ENCODE measurements at places on chromosomes 2 and 18. TPM values are rescaled to one million over a fixed set of nuclear protein-coding genes. Genes with fewer than 3 reads are reported as not detected.

- no peak overlapping the region for H3K4me3 ChIP-seq
- H3K27me3 ChIP-seq: peaks cover 1% of the 10 kb centered on the region
- no peak overlapping the region for H3K27ac ChIP-seq
- H3K4me1 ChIP-seq: no peaks in the 10 kb centered on the region
- no peak for DNase-seq
These were observed 157.3 kb downstream of the KLHL29 start for GRCh38 chr2:23542230-23542789.

GRCh38 chr18:8140841-8141501, 468.3 kb upstream of the RAB12 start:
- no peak for DNase-seq
- no peak overlapping the region for H3K4me3 ChIP-seq
- H3K27me3 ChIP-seq: no peaks in the 10 kb centered on the region
- H3K27ac ChIP-seq: no peak overlapping the region
- no peaks in the 10 kb centered on the region for H3K4me1 ChIP-seq
- peaks cover 4% of the 10 kb centered on the region for H3K36me3 ChIP-seq

- peaks cover 4% of the 10 kb centered on the region for H3K4me1 ChIP-seq
- peaks cover 18% of the 10 kb centered on the region for H3K27me3 ChIP-seq
- no peak overlapping the region for H3K4me3 ChIP-seq
- no peak overlapping the region for H3K27ac ChIP-seq
- DNase-seq: no peak
- no peaks in the 10 kb centered on the region for H3K36me3 ChIP-seq
These were observed 4.8 kb upstream of the STAT4 start for GRCh38 chr2:191155608-191156071.

- DNase-seq: peak; percentile 96
- H3K27ac ChIP-seq: peak overlapping the region; percentile 88
- peak overlapping the region; percentile 42 for H3K4me3 ChIP-seq
- peaks cover 65% of the 10 kb centered on the region for H3K4me1 ChIP-seq
These were observed 945 bp upstream of the ASXL2 start for GRCh38 chr2:25879133-25879730.

DNA sequence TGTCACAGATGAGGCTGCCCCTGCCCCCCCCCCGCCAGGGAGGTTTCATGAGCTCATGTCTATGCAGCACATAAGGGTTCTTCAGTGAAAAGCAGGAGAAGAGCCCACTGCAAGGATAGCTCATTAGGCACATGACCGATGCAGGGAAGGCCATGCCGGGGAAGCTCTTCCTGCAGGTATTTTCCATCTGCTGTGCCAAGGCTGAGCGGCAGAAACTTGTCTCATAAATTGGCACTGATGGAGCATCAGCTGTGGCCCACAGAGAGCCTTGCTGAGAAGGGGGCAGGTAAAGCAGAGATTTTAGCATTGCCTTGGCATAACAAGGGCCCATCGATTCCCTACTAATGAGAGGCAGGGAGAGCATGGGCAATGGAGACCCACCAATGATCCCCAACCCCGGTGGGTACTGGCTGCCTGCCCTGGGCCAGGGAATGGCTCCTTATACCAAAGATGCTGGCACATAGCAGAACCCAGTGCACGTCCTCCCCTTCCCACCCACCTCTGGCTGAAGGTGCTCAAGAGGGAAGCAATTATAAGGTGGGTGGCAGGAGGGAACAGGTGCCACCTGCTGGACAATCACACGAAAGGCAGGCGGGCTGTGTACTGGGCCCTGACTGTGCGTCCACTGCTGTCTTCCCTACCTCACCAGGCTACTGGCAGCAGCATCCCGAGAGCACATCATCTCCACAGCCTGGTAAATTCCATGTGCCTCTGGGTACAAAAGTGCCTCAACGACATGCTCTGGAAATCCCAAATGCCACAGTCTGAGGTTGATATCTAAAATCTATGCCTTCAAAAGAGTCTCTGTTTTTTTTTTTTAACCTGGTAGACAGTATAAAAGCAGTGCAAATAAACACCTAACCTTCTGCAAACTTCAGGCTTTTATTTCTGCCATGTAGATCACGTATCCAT, 41.4 kb downstream of the STEAP3 start:
- H3K27ac ChIP-seq: no peak overlapping the region
- peak; percentile 51 for DNase-seq
- H3K4me1 ChIP-seq: peaks cover 10% of the 10 kb centered on the region
- H3K4me3 ChIP-seq: no peak overlapping the region

DNA sequence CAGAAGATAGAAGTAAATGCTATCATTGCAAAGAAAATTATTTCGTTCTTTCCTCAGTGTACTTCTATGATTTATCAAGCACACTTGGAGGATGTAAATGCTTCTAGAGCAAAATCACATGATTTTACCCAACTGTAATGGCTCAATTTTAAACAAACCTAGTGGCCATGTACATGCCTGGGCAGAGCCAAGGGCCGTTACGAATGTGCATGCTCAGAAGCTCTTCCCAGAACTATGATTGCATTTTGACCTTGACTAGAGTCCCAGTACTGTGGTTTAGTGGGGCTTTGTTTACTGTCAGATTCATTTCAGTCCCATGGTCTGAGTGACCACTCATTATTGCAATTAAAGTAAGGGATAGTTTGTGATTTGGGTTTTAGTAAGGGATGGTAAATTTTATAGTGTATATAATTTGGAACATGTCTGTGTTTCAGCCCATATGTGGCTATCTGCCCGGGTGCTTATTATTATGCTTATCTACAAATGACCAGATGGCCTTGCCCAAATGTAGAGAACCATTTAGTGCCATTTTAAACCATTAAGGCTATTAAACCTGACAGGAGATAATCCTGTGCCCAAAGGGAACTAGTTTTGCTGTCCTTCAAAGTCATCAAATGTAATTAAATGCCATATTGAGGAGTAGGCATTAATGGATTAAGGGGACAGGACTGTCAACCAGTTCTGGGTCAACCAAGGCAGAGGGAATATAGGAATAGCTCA, 239.1 kb downstream of the ICOS start:
- peak; percentile 34 for DNase-seq
- no peaks in the 10 kb centered on the region for H3K27me3 ChIP-seq
- peaks cover 10% of the 10 kb centered on the region for H3K4me1 ChIP-seq
- H3K4me3 ChIP-seq: no peak overlapping the region
- H3K36me3 ChIP-seq: no peaks in the 10 kb centered on the region

DNA sequence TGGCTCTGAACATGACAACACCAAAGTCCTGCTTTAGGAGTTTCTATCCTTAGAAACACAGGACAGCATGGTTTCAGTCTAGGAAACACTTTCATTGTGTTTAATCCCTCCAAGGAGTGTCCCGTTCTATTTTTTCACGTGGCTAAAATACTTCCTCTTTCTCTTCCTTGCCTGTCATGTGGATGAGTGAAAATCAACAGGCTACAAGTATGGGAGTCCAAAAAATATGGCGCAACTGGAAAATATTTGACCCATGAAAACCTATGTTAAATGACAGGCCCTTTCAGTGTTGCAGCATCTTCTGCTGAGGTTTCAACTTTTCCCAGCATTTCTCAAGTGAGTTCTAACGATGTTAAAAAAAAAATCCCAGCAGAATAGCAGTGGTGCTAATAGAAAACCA, 146.3 kb downstream of the LAMA3 start:
- H3K27ac ChIP-seq: no peak overlapping the region
- DNase-seq: no peak
- 0 out of 3 replicates have a peak, but pooled peaks cover 13% of the 10 kb centered on the region for H3K27me3 ChIP-seq
- no peak overlapping the region for H3K4me3 ChIP-seq

GRCh38 chr2:160735696-160736095, 242.1 kb upstream of the RBMS1 start:
- no peak overlapping the region for H3K27ac ChIP-seq
- DNase-seq: no peak
- no peak overlapping the region for H3K4me3 ChIP-seq
- no peaks in the 10 kb centered on the region for H3K36me3 ChIP-seq
- H3K4me1 ChIP-seq: no peaks in the 10 kb centered on the region
- no peaks in the 10 kb centered on the region for H3K27me3 ChIP-seq

The FAM110C gene
- 1.2 TPM for total RNA-seq

The GRB14 gene
- 3.8 TPM for total RNA-seq

The KLF11 gene
- 3.1 TPM for total RNA-seq

The CENPA gene
- 38.5 TPM for total RNA-seq
